ENCODE measurements at places on chromosomes 1 and 21. TPM values are rescaled to one million over a fixed set of nuclear protein-coding genes. Genes with fewer than 3 reads are reported as not detected.
A peak's percentile ranks its signal among the peaks of the same experiment; 100 is the strongest.

- H3K36me3 ChIP-seq: no peaks in the 10 kb centered on the region
- H3K27ac ChIP-seq: no peak overlapping the region
- peak overlapping the region; percentile 54 for H3K4me3 ChIP-seq
- no peak for DNase-seq
Observed at GRCh38 chr1:5992814-5993555, 760 bp upstream of the NPHP4 start.

GRCh38 chr1:110675060-110675791, 486 bp upstream of the KCNA3 start:
- peak overlapping the region; percentile 30 for H3K4me3 ChIP-seq
- no peak overlapping the region for H3K27ac ChIP-seq
- no peaks in the 10 kb centered on the region for H3K36me3 ChIP-seq
- no peak for DNase-seq
- H3K27me3 ChIP-seq: peaks cover 5% of the 10 kb centered on the region

DNA sequence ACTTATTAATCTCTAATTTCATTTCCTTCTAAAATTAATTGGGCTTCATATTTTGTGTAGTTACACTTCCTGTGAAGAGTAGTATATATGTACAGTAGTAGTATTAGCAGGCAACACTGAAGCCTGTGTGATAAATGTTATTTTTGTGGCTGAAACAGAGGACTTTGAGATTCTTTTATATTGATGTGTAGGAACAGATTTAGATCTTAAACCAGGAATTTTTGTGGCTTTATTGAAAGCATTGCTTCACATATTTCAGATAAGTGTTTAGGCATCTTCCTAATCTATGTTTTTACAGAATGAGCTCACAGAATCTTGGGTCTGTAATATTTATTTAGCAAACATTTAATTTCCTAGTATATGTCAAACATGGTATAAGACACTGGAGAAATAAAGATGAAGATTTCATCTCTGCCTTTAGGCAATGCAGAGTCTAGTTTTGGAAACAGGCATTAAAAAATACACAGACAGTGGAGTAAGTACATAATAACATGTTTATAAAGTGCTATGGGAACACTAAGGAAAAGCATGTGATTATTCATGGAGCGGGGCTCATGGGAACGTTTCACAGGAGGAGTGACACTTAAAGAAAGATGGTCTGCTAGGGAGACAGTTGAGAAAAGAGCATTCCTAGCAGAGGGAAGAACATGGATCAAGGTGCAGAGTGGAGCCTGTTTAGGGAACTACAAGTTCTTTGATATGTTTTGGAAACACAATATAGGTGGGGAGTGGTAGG, 52.7 kb downstream of the MIGA1 start:
- no peaks in the 10 kb centered on the region for H3K27me3 ChIP-seq
- peak overlapping the region; percentile 99 for H3K27ac ChIP-seq
- peaks cover 52% of the 10 kb centered on the region for H3K4me1 ChIP-seq
- H3K36me3 ChIP-seq: no peaks in the 10 kb centered on the region

GRCh38 chr1:84795213-84795612, 97.8 kb downstream of the LPAR3 start:
- no peaks in the 10 kb centered on the region for H3K27me3 ChIP-seq
- no peak for DNase-seq
- no peak overlapping the region for H3K27ac ChIP-seq
- H3K4me1 ChIP-seq: no peaks in the 10 kb centered on the region
- H3K4me3 ChIP-seq: no peak overlapping the region
- no peaks in the 10 kb centered on the region for H3K36me3 ChIP-seq

DNA sequence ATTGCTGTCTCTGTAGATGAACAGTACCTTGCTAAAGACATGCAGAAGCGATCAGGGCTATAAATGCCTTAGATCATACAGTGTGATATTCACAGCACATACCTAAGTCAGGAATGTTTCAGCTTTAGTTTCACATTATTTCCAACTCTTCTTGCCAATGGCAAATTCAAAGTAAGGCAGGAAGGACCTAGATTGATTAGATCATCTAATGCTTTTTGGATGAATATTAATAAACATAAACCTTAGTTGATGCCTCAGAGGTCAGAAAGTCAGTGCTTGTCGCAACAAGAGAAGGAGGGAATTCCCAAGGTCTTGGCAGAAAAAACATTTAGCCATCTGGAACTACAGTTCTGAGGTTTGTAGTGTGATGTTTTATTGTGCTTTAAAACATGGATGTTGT, 122.3 kb downstream of the TNFSF18 start:
- H3K36me3 ChIP-seq: no peaks in the 10 kb centered on the region
- no peak overlapping the region for H3K4me3 ChIP-seq
- no peaks in the 10 kb centered on the region for H3K4me1 ChIP-seq
- H3K27ac ChIP-seq: no peak overlapping the region

Gene CAMK1G
- total RNA-seq: not detected

Gene SYPL2
- total RNA-seq: 7.9 TPM

Gene SERPINC1
- not detected for total RNA-seq

Gene ATP1A2
- total RNA-seq: 4.2 TPM

Gene SH2D5
- total RNA-seq: 0.33 TPM
